HAP-1 (cell line): ENCODE measurements at places on chromosomes 3 and 15.

DNA sequence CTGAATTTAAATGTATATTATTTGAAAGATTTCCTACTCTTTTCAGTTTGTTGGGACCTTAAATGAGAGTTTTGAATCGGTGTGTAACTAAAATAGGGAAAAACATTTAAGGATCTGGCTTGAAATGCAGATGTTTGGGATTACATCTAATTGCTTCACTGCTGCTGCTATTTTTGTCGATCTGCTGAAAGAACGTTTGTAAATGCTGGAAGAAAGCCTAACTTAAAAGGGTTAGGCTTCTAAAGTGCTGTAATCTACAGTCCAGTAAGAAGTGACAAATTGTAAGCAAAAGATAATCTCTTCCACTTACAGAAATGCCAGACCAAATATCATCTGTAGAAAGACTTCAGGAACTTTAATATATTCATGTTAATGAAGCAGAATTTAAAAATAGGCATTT lies 691.6 kb downstream of the ZNF385D start:
- DNase-seq, result no peak

DNA sequence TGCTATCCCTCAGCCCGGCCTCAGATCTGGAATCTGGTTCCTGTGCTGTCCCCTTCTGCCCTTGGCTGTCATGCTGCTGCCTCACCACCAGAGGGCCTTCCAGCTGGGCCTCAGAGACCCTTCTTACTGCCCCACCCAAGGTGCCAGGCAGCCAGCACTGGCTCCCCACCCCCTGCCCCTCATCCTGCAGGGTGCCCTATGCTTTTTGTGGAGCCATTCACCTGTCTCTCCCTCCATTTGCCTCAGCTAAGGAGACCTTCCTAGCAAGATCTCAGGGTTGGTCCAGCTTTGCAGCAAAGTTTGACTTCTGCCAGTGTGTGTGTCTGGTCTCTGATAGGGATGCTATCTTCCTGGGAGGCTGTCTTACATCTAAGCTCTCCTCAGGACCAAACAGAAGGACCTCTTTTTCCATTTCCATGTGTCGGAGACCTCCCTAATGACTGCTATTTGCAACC lies 1.9 kb upstream of the VWA5B2 start:
- DNase-seq, result peak; percentile 70

GRCh38 chr15:40240619-40241221 lies 1.9 kb downstream of the PAK6 start:
- no peak for DNase-seq

- no peak for DNase-seq
Measured at GRCh38 chr3:15185404-15185803, 20.6 kb upstream of the CAPN7 start.

DNA sequence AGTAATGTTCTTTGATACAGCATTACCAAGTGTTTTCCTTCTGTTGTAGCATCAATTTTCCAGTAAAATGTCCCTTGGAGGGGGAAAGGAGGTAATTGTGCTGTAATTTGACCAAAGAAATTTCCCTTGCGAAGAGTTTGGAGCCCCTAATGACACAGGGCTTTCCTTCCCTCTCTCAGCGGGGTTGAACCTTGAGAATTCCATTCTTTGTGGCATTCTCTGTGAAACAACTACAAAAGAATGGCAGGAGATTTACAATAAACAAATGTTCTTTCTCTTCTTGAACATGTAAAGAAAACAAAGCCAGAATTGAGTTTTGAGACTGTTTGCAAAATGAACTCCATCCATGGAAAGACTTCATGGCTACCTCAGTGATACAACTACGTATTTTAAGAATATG lies 53.4 kb downstream of the SIDT1 start:
- DNase-seq, result no peak

- no peak for DNase-seq
Measured at GRCh38 chr3:148789906-148790305, 37.7 kb upstream of the CPB1 start.

- no peak for DNase-seq
Measured at GRCh38 chr3:45241206-45241605, 15.1 kb upstream of the TMEM158 start.

- DNase-seq, result no peak
Measured at GRCh38 chr3:38001456-38002081, 11.0 kb downstream of the VILL start.

DNA sequence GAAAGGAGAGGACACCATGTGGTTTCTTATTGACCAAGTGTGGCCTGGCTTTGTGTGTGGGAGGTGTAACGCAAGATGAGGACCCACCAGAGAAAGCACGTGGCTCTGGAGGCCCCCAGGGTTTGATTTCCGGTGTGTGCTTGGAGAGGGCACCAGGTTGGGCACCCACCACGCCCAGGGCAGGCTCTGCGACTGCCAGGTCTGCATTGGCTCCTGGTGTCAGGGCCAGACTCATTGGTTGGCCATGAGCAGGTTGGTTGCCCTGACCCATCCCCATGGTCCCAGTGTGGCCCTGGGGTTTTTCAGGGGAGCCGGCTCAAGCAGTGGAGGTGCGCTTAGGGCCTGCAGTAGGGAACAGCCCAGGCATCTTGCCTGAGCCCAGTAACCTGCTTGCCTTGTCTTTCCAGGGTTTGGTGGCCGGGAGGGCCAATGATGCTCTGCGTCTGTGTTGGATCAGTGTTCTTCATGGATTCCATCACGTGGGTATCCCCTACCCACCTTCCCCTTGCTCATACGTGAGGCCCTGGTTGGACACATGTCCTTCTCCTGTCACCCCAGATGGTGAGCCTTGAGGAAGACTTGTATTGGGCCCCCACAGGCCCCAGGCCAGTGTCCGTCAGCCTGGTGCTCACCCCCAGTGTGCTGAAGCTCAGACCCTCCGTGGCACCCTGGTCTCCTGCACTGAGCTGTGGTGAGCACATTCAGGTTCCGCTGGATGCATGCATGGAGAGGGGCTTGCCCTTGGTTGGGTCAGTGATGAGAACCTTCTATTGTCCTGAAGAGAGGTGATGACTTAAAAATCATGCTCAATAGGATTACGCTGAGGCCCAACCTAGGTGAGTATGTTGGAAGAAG lies 193.9 kb downstream of the UBE3A start:
- DNase-seq, result no peak

GRCh38 chr3:48561045-48561736 lies 2.4 kb downstream of the UCN2 start:
- DNase-seq, result no peak

GRCh38 chr15:38252481-38253350 lies at the start of gene SPRED1:
TSS of gene SPRED1 (plus strand) at chr15:38252836. CDS start at chr15:38253186, 350 bp downstream.
- DNase-seq, result peak; percentile 64

- DNase-seq, result peak; percentile 87
Measured at GRCh38 chr3:50519471-50520089, 16.1 kb upstream of the CACNA2D2 start.

DNA sequence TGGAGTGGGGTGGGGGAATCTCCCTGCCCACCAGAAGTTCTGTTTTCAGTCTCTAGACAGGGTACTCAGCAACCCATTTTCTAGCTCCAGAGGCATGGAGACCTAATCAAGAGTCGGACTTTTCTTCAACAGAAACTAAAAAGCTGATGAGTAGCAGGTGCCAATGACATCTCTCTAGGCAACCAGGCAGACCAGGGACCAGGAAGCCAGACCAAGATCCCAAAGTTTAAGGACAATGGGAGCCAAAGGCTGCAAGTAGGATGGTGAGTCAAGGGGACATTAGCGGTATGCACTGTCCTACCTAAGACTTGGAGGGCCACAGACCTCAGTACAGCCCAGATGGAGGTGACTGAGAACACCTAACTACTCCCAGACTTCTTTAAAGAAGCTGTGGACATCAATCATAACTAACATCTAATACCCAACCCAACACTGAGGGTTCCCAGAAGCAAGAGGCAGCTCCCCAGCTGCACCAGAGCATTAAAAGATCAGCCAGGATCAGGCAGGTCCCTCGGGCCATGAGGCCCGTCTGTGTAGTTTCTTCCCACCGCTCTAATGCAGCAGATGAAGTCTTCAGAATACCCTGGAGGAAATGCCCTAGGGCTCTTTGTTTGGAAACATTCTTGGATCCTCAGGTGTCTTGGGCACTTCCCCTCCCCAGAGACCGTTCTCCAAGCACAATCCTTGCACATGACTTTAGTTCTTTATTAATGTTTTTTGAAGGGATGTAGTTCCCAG lies 979 bp downstream of the CCDC71 start:
- no peak for DNase-seq

GRCh38 chr15:46275701-46276100 lies 640.9 kb downstream of the SQOR start:
- no peak for DNase-seq

- peak; percentile 56 for DNase-seq
Measured at GRCh38 chr3:113136071-113136470, 75.3 kb upstream of the BOC start.

DNA sequence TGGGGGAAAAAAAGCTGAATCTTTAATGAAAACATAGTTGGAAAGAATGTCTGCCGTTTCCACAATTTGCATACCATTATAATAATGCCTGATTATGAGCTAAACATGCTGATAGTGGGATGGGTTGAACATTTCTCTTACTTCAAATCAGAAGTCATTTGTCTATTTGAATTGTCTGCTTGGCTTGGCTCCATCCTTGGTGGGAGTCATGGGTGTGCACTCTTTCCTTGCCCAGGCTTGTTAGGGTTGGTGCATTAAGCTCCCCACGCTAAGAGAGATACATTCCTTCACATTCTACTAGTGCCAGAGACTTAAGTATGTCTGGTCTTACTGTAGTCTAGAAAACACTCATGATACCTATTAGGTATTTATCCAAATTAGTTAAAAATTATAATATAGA lies 121.4 kb upstream of the RARB start:
- no peak for DNase-seq

DNA sequence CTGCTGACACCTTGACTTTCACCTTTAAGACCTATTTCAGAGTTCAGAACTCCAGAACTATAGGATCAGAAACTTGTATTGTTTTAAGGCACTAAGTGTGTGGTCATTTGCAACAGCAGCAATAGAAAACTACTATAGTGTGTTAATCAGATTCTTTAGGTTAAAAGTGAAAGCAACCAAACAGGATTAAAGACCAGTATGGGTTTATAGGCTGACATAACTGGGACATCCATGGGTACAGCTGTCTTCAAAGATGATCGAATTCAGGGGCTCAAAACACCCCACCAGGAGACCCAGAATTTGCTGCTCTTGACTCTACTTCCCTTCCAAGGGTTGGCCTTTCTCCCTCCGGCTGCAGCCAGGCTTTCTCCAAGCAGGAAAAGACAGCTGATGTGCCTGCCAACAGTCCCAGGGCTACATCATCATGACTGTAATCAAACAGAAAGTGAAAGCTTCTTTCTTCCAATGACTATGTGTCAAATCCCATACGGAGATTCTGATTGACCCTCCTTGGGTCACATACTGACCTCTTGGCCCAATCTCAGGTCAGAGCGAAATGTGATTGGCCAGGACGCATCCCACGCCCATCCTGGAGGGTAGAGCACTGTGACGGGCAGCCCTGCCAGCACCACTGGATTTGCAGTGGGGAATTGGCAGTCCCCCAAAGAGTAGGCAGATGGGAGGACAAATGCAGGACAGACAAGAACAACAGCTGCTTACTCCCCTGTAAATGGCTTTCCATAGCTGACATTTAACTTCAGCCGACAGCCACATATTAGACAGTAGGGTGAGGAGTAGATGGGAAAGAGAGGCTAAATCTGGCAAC lies 51.4 kb upstream of the RNF7 start:
- no peak for DNase-seq

DNA sequence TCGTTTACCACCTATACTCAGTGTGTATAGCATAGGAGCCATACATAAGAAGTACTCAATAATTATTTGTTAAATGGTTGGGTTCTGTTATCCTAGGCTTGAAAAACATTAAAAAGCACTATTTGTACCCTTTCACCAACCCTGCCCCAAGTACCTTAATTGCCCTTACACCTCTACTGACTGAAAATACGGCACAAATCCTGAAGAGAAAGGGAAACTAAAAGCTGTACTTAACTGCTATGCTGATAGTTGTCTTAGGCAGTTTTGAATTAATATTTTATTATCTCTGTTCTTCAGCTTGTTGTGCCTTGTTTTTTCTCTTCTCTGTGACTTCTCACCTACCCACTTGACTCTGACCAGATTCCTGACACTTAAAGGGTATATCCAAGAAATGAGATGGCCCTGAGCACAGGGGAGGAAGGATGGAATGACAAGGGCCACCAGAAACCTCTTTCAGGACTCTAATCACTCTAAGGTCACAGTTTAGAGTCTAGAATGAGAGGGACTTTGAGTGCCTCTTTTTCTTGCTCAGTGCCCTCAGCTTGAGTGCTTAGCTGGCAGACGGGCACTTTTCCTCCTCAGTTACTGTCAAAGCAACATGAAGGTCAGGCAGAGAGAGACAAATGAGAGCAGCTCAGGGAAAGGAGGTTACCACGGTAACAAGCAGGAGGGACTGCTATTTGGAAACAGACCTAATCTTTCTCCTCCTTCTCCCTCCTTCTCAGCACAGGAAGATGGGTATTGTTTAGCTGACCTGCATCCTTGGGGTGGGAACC lies 136.5 kb downstream of the ZNF609 start:
- DNase-seq, result peak; percentile 70

GRCh38 chr3:131453533-131453932 lies 49.2 kb downstream of the MRPL3 start:
- DNase-seq, result no peak

GRCh38 chr3:120420928-120421551 lies 29.8 kb downstream of the FSTL1 start:
- no peak for DNase-seq

GRCh38 chr3:123300583-123300982 lies 98.8 kb downstream of the SEC22A start:
- no peak for DNase-seq

GRCh38 chr15:77384589-77385359 lies 35.1 kb downstream of the PEAK1 start:
- no peak for DNase-seq

DNA sequence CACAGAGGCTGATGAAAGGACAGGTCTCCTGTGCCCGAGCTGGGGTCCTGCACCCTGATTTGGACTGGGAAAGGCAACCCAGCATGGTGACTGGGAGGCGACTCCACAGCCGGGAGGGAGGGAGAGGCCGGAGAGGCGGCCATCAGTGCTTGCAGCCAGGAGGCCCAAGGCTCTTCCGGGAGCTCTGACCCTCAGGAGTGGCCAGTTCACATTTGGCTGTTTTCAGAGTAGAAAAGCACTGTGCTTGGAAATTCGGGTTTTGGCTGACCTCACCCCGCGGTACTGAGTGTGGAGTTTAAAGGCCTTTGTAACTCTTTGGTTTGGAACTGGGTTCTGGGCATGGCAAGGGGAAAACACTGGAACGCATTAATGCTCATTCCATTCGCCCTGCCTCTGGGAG lies 31.9 kb downstream of the SMAD6 start:
- no peak for DNase-seq

- DNase-seq, result no peak
Measured at GRCh38 chr3:119490153-119490552, 8.2 kb upstream of the TIMMDC1 start.

DNA sequence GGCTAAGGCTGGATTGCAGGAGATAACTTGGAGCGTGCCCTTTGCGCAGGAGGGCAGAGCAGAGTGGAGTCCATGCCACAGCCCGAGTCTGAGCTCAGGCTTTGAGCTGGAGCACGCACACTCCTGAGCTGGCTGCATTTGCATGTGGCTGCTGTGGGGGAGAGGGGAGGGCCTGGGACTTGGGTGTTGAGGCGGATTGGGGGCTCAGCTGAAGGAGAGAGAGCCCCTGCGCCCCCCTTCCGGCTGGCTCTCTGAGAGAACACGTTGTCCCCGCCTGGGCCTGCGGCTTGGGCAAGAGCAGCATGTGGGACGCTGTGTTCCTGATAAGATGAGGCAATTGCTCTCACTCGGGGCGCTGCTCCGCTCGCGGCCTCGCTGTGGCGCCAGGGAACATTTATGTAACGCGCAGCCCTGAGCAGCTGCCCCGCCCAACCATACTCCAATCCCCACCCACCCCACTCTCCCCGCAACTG lies 39.1 kb downstream of the KLF13 start:
- DNase-seq, result peak; percentile 63
